ENCODE measurements at places on chromosomes 7 and 10.

DNA sequence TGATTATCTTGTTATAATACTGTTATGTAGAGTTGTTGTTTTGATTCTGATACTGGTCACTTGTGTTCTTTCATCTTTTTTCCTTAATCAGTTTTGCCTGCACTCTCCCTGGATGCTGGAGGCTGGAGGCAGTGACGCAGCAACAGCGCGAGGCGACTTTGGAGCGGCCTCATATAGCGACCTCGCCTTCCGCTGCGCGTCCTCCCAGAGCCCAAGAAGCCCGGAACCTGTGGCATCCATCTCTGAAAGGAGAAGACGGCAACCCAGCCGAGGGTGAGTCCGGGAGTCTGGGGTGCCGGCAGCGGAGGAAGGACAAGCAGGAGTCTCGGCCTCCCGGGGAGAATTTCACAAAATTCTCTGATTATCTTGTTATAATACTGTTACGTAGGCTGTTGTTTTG lies 161.2 kb downstream of the ZNF33B start:
- no peak for DNase-seq

- DNase-seq, result no peak
Observed at GRCh38 chr10:101130984-101131961, at the start of gene TLX1. TLX1 (plus strand) TSS chr10:101131300; CDS start chr10:101131542, 242 bp downstream.

DNA sequence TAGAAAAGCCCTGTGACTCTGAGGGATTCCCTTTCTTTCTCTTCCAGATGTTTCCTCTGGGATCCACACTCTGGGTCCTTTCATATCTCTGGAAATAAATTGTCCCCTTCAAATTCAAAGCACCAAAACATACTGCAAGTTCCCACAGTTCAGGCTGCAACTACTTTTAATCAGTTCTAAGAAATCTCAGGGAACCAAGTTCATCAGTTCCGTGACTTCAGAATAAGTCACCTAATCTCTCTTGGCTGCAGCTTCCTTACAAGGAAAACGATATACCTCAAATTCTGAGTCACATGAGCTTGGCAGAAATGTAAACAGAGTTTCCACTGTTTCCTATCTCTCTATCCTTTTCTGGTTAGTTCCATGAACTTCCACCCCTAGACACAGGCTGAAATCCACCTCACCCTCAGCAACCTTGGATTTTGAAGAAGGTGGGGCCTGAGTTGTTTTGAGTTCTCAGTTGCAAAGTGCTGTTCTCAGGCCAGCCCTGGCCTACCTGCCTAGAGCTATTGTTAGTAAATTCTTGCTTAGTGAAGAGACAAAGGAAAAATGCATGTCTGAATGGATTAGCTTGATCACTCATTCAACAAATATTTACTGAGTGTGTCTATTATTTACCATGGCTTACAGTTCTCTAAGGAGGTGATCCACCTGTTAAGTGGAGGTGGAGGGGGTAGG lies 59.3 kb upstream of the IL6 start:
- no peak for DNase-seq

DNA sequence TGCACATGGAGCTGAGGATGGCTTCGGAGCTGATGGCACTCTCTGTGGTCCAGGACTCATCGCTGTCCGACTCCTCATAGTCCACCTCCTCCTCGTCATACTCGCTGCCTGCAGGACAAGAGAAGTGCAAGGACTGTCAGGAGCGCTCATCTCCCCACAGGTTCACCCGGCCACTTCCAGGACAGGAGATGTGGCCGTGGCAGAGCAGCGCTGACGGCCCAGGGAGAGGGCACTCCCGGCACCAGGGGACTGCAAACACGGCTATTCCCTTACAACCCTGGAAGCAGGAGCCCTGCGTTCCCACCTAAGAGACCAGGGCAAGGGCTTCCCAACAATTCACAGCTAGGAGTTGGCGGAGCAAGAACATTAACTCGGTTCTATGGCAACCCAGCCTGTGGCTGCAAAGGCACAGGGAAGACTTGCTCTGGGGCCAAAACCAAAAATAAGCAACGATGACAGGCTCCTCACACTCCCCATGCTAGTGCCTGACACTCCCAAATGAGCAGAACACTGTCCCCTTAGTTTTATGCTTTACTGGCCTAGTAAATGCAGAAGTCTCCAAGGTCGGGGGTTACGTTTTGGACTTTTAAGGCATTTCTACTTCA lies 100.9 kb downstream of the TAX1BP1 start:
- no peak for DNase-seq

DNA sequence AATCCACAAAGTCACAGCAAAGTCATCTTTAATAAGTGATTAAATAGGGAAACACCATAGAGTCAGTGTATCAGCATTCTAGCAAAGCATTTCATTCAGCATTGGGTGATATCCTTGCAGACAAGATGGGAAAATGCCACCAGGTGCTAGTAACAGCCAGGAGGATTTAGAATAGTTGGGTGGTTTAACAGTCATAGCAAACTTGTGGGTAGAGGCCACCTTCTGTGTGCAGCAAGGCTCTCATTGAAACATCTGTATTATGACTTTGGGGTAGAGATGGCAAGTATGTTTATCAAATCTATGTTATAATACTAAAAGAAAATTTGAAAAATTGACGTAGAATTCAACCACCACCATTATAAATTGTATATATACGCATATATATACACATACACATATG lies 26.4 kb upstream of the ADO start:
- no peak for DNase-seq

DNA sequence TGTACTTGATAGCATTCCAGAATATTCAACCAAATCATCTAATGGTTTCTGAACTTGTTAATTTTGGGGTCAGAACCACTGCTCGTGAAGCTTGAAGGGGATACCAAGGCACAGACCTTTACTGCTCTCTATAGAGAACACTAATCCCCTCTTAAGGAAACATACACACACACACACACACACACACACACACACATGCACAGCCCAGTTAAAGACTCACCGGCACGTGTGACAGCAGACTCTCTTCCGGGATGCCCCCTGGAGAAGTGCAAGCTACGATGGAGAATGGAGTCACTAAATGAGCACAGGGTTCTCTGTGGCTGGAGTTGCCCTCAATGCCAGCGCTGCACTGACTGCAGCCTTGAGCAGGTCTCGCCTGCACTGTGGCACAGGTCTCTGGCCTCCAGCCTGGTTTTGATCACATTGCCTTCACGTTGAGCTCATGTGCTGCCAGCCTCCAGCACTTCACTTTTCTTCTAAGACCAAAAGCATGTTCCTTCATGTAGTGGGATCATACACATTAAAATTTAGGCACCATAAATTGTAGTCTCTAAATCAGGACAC lies 300.8 kb downstream of the POM121L12 start:
- no peak for DNase-seq

DNA sequence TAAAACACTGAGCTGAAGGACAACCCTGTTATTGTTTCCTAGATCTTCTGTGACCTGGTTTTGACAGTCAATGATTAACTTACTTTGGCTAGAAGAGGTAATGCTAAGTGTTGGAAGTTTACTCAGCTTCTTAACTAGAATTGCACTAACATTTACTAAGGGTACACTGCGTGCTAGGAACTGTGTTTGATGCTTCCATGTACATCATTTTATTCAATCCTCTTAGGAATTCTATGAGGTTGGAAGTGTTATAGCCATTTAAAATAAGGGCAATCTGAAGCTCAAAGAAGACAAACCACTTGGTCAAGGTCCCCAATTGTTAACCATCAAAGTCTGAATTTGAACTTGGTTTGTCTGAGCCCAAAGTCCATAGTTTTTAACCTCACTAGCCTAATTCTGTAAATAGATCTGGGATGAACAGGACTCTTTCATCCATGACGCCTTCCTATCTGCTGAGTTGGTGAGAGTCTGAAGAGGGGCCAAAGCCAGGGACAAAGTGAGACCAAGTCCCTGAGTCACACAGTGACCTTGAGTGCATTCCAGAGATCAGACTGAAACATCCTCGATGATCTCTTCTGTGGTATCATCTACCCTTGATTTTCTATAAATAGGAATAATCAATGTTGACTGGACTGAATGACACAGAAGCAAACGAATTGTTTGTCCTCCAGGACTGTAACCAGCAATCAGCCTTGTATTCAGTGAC lies 29.2 kb upstream of the ZNRF2 start:
- DNase-seq, result no peak

- no peak for DNase-seq
Observed at GRCh38 chr10:119341459-119342301, 134.3 kb downstream of the GRK5 start.

- no peak for DNase-seq
Observed at GRCh38 chr7:112266141-112266540, 59.6 kb downstream of the ZNF277 start.

DNA sequence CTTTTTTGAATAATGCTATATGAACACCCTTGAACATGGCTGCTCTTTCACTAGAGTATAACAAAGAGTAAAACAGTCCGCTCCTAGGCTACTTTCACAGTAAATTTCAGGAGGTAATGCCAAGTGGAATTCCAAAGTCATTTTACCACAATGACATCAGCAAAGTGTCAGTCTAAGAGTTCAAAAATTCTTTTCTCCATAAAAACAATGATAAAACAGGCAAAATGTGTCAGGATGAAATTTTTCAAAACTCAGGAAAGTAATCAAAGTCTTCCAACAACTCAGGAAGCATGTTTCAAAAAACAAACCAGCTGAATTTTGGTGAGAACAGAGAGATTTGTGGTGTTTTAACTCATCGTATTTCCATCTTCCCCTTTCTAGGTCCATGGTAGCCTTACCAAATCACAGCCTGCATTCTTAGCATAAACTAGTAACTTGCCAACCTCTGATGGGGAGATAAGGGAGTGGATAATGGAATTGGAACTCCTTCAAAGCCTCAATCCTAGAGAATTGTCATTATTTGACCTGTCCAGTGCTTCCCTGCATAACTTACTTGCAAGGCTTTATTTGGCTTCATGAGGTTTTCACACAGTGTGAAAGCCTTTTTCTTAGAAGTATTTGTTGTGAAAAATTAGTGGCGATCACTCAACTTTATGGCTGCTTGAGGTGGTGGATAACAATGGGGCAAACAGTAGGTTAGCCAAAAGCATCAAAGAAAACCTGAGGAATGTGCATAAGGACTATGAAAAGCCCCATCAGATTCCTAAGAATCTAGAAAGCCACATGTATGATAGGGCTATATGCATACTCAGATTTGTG lies 302.7 kb downstream of the HDAC9 start:
- DNase-seq, result no peak

- no peak for DNase-seq
Observed at GRCh38 chr7:75656740-75657139, 82.0 kb downstream of the HIP1 start.

- DNase-seq, result no peak
Observed at GRCh38 chr10:91054325-91054724, 133.4 kb upstream of the ANKRD1 start.

DNA sequence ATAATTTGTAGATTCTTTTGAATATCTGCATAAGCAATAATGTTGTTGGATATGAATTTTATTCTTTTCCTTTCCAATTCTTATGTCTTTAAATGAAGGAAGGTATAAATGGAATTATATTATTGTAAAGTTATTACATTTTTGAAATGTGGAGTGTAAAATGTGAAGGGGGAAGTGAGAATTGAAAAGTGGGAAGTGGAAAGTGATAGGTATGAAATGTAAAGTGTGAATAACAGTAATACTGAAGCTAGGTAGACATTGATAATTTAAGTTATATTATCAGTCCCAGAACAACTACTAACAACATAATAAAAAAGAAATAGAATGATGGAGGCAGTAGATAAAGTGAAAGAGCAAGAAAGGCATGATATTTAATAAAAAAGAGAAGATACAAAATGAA lies 39.7 kb upstream of the HYAL4 start:
- DNase-seq, result no peak

DNA sequence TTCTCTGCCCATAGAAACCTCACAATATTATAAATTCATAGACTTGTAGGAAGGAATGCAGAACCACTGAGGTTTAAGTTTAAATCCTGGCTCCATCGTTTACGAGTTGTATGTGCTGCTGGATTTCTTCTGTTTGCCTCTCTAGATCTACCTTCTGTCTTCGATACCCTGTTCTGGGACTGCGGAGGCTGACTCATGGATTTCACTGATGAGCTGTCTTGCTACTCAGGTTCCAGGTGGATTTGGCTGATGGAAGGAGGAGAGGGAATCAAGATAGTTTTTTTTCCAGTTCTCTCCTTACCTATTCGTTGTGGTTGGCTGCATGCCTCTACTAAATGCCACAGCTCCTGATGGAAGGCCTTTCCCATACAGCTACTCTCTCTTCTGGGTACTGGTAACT lies 375.8 kb downstream of the REEP3 start:
- DNase-seq, result no peak

DNA sequence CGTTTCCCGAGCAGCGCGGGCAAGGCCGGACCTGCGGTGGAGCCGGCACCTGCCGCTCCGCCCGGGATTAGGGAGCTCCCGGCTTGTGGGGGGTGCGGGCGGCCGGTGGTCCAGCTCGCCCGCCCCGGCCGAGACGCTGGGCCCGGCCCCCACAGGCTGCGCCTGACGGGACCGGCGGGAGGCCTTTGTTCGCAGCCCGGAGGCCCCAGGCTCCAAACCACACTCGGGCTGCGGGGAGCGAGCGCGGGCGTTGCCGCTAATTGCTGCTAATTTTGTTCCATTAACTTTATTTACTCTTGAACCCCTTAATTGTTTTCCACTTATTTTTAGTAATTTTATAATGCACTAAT lies 9.6 kb downstream of the UNCX start:
- no peak for DNase-seq

- no peak for DNase-seq
Observed at GRCh38 chr10:53403688-53404087, 631.1 kb upstream of the MBL2 start.

DNA sequence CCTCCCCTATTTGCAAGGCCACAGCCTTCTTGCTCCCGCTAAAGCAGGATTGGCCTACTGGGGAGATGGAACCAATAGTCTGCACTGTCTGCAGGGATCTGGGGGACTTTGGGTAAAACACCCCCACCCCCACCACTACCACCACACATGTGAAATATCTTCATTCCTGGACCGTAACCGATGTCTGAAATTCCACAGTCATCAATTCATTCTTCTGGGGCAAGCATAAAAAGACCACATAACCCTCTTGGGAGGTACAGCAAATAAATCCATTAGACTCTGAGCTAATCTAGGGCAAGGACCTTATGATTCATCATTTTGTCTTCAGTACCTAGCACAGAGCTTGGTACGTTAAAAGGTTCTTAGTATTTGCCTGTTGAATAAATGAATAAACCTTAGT lies 307.8 kb downstream of the GPAM start:
- no peak for DNase-seq

GRCh38 chr7:33039257-33039902 lies 23.2 kb downstream of the NT5C3A start:
- DNase-seq, result no peak

GRCh38 chr10:110267276-110267675 lies 37.4 kb downstream of the SMNDC1 start:
- DNase-seq, result no peak

GRCh38 chr7:78443811-78444210 lies 645.2 kb downstream of the PHTF2 start:
- DNase-seq, result no peak

DNA sequence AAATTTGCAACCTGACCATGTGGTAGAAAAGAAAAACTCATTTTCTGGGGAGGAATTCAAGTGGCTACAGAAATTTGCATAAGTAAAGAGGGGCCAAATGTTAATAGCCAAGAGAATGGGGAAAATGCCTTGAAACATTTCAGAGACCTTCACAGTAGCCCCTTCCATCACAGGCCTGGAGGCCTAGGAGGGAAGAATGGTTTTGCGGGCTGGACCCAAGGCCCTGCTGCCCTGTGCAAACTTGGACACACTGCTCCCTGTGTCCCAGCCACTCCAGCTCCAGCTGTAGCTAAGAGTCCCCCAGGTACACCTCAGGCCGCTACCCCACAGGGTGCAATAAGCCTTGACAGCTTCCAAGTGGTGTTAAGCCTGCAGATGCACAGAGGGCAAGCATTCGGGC lies 16.4 kb upstream of the DNAH11 start:
- no peak for DNase-seq

Measured in NCI-H1417 treated with DMSO at 0.1 percent for 48 hours (cell line).